Osteoblast (primary cell): ENCODE measurements at places on chromosomes 6 and 20. TPM values are rescaled to one million over a fixed set of nuclear protein-coding genes. Genes with fewer than 3 reads are reported as not detected.

DNA sequence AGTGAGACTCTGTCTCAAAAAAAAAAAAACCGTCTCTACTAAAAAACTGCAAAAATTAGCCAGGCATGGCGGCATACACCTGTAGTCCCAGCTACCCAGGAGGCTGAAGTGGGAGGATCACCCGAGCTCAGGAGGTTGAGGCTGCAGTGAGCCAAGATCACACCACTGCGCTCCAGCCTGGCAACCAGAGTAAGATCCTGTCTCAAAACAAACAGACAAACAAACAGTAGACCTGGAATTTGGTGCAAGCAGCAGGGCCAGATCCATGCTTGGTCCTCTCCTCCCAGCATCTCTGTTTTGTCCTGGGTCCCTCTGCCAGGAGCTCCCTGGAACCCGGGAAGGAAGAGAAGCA is 11.6 kb downstream of the RIPOR3 start:
- no peaks in the 10 kb centered on the region for H3K36me3 ChIP-seq
- no peaks in the 10 kb centered on the region for H3K4me1 ChIP-seq
- H3K27ac ChIP-seq, result no peak overlapping the region

DNA sequence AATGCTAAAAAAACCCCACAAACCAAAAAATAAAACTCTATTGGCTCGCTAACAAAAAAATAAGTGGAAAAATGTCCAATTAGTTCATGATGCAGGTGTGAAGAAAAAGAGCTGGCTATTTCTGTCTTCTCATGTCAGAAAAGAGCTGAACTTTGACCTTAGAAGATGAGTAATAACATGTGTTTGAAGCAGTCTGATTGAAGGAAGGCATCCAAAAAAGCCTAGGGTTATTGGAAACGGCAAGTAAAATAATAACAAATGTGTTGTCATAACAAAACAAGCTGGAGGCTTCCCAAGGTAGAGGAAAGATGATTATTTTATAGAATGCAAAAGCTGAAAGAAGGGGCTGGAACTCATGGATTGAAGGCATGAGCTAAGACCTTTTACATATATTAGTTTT is 94.4 kb upstream of the FAM184A start:
- peaks cover 7% of the 10 kb centered on the region for H3K4me1 ChIP-seq
- no peak for DNase-seq
- H3K4me3 ChIP-seq, result no peak overlapping the region
- no peaks in the 10 kb centered on the region for H3K27me3 ChIP-seq
- no peaks in the 10 kb centered on the region for H3K36me3 ChIP-seq

GRCh38 chr20:19969507-19970255 is 47.5 kb upstream of the NAA20 start:
- H3K36me3 ChIP-seq, result no peaks in the 10 kb centered on the region
- H3K27ac ChIP-seq, result no peak overlapping the region
- DNase-seq, result no peak

DNA sequence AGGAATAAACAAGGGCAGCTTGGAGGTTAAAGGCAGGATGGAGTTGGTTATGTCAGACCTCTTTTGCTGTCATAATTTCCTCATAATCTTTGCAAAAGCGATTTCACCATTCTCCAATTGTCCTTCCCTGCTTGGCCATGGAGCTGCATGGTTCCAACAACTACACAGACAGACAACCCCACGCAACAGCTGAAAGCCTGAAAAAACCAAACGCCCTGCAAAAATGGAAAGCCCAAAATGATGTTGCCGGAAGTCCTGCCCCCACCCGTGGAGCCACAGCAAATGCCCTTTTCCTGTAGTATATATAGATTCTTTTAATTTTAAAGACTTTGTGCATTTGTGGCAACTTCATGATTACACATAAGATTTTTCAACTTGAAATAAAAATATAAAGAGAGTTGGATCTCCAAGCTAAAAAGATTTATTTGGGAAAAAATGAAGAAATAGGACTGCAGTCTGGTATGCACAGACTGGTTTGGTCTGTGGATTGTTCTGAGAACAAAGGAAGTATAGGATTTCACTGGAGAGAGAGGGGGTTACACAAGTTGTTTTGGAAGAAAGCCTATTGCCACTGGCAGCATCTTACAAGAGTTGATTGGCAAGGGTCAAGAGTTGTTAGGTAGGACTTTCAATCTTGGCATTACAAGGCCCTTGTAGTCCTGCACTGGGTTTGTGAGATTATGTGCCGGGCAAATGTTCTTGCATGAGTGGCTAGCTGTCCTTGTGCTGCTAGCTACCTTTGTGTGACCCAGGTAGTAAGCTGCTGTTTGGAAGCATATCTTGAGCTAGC is 190.0 kb downstream of the C6orf118 start:
- H3K4me1 ChIP-seq, result peaks cover 11% of the 10 kb centered on the region
- DNase-seq, result no peak
- no peak overlapping the region for H3K4me3 ChIP-seq
- no peaks in the 10 kb centered on the region for H3K27me3 ChIP-seq
- no peaks in the 10 kb centered on the region for H3K36me3 ChIP-seq
- H3K27ac ChIP-seq, result no peak overlapping the region

GRCh38 chr6:135286962-135287538 is 105.9 kb downstream of the MYB start:
- H3K36me3 ChIP-seq, result peaks cover 18% of the 10 kb centered on the region
- H3K4me3 ChIP-seq, result no peak overlapping the region
- no peak for DNase-seq
- H3K27me3 ChIP-seq, result no peaks in the 10 kb centered on the region
- no peak overlapping the region for H3K27ac ChIP-seq

Gene RBM24
- total RNA-seq, result 0.59 and 1.4 TPM in 2 replicates

Gene RIMS4
- total RNA-seq, result 0.29 and 0.36 TPM in 2 replicates

Gene GDAP1L1
- total RNA-seq, result 0.72 TPM in 1 of 2 replicates, not detected in the other

Gene KIAA0408
- total RNA-seq, result 1.8 and 2.5 TPM in 2 replicates
